T-cell (primary cell): ENCODE measurements at places on chromosomes 13 and 19. TPM values are rescaled to one million over a fixed set of nuclear protein-coding genes. Genes with fewer than 3 reads are reported as not detected.

DNA sequence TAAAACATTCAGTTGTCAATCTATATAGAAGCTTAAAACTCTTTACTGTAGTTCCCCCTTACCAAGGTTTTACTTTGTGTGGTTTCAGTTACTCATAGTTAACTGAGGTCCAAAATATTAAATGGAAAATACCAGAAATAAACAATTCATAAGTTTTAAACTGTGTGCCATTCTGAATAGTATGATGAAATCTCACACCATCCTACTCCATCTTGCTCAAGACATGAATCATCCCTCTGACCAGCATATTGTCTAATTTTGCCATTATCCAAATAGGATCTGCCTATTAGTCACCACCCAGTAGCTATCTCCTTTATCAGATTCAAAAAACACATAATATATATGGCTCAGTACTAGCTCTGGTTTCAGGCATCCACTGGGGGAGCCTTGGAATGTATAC lies 22.4 kb downstream of the ZNF571 start:
- DNase-seq: no peak

GRCh38 chr19:16473875-16474392 lies 2.2 kb upstream of the EPS15L1 start:
- DNase-seq: no peak

DNA sequence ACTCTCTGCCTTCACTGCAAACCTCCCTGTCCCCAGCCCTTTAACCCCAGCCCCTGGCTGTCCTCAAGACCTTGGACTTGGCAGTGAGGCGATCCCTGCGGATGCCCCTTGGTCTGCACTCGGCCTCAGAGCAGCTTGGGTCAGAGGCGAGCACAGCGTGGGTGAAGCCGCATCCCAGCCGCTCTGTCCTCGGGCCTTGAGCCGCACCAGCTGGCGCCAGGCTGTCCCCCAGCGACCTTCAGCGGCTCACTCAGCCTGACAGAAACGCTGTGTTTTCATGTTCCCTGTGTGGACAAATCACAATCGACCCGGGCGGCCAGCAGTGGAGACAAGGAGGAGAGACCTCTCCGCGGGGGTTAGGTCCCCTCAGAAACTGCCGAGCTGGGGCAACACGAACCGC lies 52.0 kb downstream of the GNG7 start:
- no peak for DNase-seq

- no peak for DNase-seq
Measured at GRCh38 chr13:33758113-33758512, 59.8 kb upstream of the RFC3 start.

DNA sequence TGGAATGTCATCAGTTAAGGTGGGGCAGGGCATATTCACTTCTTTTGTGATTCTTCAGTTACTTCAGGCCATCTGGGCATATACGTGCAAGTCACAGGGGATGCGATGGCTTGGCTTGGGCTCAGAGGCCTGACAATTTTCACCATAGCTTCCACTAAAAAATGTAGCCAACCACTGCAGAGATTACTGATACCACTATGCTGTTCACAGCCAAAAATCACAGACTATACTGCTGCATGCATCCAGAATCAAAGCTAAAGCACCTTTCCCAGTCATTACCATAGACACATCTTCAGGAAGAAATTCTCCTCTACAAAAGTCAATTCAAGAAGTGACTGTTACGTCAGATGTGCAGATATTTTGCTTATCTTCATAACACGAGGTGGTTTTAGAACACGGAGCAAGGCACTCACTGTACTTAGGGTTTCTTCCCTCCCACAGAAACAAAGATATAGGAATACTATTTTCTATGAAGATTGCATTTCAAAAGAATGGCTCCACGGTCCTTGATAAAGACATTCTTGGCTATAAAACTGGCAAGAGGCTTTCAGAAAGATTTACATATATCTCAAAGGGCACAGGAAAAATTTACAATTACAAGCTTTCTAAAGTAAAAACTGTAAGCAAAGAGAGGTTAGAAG lies 1556.6 kb upstream of the PRR20A start:
- DNase-seq: no peak

DNA sequence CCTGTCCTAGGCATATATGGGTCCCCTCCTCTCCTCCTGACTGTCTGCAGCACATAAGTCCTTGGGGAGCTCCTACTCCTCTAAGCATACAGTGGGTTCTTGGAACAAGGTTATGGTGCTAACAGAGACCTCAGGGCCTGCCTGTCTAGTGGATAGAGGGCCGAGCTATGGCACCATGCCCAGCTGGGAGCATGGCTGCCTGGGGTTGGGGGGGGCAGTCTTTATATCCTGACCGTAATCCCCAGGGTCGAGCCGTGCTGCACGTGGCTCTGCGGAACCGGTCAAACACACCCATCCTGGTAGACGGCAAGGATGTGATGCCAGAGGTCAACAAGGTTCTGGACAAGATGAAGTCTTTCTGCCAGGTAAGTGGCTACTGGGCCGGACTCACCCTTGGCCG lies 3.3 kb downstream of the GPI start:
- DNase-seq: no peak

- no peak for DNase-seq
Measured at GRCh38 chr13:70844391-70845108, 736.3 kb upstream of the KLHL1 start.

DNA sequence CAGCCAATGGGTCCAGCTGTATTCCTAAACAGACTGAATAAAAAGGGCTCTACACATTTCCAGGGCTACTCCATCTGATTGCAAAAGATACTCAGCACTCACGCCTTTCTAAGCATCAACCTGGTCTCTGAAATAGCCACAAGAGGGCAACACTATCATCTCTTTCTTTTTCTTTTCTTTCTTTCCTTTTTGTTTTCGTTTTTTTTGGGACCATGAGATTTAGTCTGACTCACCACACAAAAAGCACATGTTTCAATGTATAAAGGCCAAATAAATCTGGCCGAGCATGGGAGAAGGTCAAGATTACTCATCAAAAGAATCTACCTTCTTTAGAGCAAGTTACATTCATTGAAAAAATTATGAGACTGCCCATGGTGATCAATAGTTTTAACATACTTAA lies 805.6 kb upstream of the ARGLU1 start:
- DNase-seq: no peak

- no peak for DNase-seq
Measured at GRCh38 chr13:64164435-64164834, 2748.8 kb upstream of the PCDH20 start.

DNA sequence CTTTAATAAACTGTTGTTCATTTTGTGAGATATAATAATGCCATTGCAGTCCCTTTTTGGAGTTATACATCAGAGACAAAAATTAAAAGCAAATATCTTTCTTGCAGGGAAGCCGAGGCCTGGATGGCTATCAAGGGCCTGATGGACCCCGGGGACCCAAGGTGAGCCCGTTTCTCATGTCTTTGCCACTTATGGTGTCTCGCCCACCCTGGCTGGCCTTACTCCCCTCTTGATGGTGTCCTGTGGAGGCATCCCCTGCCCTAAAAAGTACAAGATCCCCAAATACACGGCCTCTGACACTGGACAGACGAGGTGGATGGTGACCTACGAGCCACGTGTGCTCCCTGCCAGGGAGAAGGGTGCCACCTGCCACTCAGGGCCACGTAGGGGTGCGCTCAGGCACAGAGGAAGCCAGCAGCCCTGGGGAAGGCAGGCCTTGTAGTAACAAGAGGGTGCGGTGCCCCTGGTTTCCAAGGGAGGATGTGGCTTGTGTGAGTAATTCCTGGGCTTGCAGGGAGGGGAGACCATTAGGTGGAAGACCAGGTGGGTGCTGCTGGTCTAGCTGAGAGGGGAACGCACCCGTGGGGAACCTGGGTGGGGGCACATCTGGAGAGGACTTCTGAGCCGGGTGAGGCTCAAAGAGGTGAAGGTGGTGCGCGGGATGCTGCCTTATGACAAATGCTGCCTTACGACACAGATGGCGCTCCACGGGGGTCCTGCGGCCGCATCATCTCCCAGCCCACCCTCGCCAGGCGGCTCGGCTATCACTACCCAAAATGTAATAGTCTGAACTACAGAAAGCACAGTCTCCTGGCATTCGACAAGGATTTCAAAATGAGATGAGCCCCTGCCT lies 115.6 kb downstream of the RAB20 start:
- DNase-seq: no peak

DNA sequence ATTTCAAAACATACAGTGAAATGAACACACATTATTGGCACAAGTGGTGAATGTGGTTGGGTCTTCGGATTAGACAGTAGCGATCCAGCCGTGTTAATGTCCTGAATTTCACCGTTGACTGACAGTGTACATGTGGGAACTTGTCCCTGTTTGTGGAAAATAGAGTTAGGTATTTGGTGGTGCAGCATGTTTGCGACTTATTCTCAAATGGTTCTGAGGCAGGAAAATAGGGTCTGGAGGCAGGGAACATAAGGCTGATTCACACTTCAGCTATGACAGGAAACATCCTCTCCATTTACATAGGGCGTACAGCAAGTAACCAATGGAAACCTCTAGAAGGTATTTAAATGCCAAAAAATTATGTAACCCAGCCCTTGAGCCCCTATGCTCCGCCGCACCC lies 4.2 kb downstream of the LGALS7B start:
- no peak for DNase-seq

GRCh38 chr19:56637976-56638555 lies 4.9 kb upstream of the SMIM17 start:
- DNase-seq: no peak

DNA sequence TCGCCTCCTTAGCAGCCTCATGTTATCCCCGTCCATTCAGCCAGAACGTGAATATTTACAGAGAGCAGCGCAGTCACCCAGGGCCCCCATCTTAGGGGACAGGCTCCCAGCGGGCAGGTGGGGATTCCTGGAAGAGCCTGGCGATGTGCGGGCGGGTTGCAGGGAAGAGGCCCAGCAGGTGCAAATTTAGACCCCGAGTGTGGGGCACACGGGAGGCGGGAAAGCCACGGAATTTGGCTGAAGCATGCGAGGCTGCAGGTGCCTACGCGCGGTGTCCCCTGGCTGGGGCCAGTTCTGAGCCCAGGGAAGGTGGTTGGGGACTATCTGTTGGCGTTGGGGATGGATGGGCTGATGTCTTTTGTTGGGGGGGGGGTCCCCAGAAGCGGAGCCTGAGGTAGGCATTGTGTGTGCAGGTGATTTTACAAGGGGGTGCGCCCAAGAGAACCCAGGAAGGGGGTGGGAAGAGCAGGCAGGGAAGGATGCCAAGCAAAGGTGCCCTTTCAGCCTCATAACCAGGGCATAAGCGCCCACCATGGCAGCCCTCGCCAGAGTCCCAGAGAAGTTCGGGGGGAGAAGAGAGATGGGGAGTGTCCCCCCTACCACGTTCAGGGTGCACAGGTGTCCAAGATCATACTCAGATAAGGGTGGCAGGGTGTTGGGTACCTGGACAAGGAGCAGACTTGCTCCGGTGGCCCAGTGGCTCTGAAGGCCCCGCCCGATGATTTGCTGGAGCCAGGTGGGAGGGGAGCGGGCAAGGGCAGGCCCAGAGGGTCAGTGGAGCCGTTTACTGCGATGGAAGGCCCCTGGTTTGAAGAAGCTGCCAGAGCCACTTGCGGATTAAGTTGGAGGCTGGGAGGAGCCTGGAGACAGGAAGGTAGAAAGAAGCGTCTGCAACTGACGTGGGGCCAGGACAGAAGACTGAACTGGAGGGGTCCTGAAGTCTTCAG lies 1.2 kb downstream of the TPGS1 start:
- DNase-seq: no peak

- no peak for DNase-seq
Measured at GRCh38 chr13:94239135-94239534, 240.3 kb downstream of the DCT start.

DNA sequence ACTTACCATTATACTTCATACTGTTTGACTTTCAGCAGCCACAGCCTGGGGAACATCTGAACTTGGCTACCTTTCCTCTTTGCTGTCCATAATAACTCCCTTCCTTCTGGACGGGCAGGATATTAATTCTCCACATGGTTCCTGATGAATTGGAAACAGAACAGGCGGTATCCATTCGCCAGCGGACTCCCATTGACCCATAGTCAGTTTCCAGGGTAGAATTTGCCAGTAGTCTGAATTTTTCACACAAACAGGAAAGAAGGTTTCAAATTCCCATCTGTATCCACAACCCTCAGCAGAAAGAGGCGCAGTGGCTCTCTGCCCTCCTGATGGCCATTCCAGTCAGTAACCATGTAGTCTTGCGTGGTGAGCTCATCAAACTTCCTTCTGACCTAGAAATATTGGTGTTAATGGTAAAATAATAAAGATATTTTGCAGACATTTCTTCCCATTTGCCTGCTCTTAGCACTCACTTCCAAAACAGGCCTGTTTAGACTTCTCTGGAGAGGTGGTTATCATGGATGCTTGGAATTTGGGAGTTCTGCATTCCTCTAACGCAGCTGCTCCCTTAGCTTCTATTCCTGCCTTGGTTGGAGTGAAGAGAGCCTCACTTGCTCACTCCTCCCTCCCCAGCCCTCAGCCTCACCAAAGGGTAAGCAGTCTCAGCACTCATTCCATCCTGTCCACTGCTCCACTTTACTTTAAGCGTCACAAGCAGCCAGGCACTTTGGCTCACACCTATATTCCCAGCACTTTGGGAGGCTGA lies 75.0 kb upstream of the OXGR1 start:
- no peak for DNase-seq

DNA sequence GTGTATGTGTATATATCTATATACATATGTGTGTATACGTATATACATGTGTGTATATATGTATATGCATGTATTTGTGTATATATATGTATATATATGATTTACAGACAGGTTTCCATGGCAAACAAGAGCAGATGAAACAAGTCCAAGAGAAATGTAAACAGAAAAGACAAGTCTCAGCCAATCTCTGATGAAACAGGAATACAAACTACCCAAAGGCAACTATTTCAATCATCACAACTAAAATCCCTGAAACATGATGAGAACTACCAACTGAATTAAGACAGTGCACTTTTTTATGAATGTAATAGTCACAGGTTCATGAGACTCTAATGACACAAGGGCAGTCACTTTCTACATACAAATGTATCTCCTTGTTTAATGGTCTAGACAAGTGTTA lies 140.2 kb downstream of the TNFRSF19 start:
- no peak for DNase-seq

ZNF610 gene
- total RNA-seq: 0.88 TPM

ANKLE1 gene
- total RNA-seq: 6.5 TPM

UGGT2 gene
- 0.26 TPM for total RNA-seq

RYR1 gene
- total RNA-seq: 1.1 TPM

MUC16 gene
- total RNA-seq: 0.03 TPM

ZNF738 gene
- total RNA-seq: 10.4 TPM

COG6 gene
- 28.4 TPM for total RNA-seq

CYP4F8 gene
- not detected for total RNA-seq
